SHP77 treated with DMSO at 0.1 percent for 48 hours (cell line): ENCODE measurements at places on chromosomes 4 and X.

- DNase-seq = no peak
Observed at GRCh38 chr4:83124111-83124780, 9.7 kb upstream of the PLAC8 start.

DNA sequence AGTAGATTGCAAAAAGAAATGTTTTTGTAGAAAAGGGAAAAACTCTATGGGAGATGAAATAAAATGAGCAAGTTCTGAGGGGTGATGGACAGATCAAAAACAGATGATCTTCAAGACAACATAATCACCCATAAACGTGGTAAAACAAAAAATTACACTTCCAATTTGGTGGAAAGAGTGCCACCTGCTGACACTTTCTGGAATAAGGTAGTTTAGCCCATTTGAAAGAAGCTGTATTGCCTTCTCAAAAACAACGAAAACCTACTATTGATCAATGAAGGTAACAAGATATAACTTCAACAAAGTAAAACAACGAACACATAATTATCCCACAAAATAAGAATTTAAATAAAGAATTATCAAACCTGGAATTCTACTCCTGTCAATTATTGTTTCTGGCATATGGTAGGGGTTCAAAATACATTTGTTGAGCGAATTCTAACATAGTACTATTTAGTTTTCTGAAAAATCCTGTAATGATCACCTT lies 2.5 kb downstream of the COQ2 start:
- DNase-seq = peak; percentile 5

GRCh38 chr4:188082796-188083195 lies 26.6 kb downstream of the TRIML2 start:
- DNase-seq = no peak

DNA sequence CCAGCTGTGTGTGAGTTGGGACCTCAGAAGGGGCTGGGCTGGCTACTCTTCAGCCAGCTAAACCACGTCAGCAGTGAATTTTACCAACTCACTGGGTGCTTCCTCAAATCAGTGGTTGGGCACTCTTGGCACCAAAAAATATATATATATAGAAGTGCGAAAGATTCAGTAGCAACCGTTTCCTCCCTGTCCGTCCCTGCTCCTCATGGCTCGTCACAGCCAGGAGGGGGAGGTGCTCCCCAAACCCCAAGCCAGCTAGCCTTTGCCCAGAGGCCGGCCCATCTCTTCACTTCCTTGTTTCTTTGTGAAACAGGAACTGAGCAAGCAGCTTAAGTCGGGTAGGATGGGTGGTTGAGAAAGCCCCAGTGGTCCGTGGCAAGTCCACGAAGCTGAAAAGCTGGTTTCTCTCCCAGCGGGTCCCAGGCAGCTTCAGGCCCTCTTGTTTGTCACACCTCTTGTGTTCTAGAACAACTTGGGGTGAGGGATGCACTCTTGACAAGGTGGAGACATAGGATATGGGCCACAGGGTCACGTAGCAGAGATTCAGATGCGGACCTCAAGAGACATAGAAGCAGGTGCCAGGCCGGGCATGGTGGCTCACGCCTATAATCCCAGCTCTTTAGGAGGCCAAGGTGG lies 6.8 kb upstream of the SASH3 start:
- DNase-seq = no peak

GRCh38 chr4:108840426-108840975 lies 77.6 kb upstream of the ETNPPL start:
- no peak for DNase-seq

DNA sequence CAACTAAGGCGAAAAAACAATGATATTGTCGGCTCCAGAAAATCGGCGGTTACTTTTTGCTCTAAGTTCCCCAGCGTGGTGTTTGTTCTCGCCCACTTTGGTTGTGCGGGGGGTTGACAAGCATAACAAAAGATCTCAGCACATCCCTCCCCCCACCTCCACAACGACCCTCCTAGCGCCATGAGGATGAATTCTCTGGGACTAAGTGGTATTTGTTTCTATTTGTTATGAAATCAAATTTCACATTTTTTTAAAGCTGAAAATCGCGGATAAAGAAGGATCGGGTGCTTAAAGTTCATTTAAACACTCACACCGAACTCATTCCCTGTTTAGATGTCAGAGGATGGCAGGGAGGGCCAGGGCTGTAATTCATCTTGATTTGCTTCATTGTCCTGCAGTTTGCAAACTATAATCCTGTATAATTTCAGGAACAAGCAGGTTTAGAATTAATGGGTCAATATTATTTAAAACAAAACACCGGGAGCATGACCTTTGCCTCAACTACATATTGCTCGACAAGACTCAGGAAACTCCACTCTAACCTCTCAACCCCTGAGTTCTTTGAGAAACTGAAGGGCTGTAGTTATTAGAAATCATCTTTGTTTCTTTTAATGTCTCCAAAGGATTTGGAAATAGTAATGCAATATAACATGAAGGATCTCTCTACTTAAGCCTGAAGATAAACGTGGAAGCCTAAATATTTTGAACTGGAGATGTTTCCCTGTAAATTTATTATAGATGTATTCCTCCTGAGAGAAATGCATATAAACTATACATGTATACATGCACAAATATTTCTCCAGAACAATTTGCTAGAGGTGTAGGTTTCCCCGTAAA lies 6.4 kb downstream of the PITX2 start:
- DNase-seq = no peak

DNA sequence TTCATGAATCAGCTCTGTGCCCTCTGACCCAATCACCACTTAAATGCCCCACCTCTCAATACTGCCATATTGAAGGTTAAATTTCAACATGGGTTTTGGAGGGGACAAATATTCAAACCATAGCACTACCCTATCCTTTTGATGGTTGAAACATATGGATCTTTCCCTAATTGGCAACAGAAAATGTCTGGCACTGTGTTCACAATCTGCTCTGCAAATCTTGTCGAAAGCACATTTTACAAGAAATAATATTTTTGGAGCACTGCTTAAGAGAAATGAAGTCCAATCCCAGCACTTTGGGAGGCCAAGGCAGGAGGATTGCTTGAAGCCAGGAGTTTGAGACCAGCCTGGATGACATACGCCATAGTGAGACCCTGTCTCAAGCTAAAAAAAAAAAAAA lies 130.6 kb upstream of the FAM9C start:
- no peak for DNase-seq

DNA sequence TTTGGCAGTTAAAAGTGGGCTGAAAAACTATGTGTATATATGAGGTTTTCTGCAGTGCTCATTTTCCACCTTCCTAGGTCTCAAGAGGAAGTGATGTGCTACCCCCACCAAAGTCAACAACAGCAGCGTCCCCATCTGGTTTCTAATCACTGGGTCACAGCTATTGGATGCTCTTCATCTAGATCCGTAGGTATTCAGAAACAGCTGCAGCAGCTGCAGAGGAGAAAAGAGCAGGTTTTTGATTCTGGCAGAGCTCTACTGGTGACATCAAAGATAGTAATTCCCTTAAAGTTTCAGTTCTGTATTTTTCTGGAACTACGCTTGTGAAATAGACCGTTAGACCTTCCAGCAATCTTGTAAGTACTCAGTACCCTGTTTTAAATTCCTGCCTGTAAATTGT lies 5.8 kb upstream of the GUCY2F start:
- DNase-seq = no peak

DNA sequence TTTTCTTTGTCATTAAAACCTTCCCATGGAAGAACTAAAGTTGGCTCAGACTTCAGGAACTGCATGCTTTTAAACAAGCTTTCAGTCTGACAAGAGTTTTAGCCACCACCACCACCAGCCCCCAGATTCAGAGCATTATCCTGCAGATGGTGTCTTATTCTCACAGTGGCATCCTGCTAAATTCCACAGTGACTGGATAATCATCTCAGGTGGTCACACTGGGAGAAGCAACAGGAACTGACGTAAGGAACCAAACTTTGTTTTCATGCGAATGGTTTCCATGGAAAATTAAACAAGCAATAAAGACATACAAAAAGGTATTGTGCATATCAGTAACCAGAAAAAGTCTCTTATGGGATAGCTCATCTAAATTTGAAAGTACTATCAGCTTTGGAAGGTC lies 370.7 kb downstream of the FBXW7 start:
- no peak for DNase-seq

- DNase-seq = no peak
Observed at GRCh38 chr4:140672416-140672815, 83.8 kb downstream of the TBC1D9 start.

DNA sequence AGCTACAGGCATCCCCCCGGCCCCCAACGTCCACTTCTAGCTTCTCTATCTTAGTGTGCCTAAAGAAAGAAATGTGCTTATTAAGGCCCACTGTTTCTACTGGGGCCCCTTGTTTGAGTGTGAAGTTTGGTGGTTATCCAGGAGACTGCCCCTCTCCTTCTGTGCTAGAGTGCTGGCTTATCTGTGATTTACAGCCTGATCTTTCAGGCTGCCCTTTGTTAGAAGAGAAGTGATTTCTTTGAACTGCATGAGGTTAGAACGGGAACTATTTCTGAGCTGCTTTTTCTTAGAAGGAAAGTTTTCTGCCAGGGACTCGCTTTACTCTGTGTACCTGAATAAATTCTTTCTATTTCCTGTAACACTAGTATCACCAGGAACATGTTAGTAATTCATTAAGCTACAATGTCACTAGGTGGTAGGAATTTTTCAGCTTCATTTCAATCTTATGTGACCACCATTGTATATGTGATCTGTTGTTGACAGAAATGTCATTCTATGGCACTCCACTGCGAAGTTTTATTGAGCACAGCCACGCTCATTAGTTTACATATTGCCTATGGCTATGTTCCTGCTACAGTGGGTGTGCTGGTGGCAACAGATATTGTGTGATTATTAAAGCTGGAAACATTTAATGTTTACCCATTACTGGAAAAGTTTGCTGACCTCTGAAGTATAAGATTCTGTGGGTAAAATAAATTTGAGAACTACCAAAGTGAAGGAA lies 193.8 kb upstream of the CXorf51B start:
- no peak for DNase-seq

- DNase-seq = no peak
Observed at GRCh38 chr4:116880625-116881024, 204.8 kb downstream of the TRAM1L1 start.

GRCh38 chr4:176303938-176304337 lies 15.8 kb upstream of the SPCS3 start:
- no peak for DNase-seq

DNA sequence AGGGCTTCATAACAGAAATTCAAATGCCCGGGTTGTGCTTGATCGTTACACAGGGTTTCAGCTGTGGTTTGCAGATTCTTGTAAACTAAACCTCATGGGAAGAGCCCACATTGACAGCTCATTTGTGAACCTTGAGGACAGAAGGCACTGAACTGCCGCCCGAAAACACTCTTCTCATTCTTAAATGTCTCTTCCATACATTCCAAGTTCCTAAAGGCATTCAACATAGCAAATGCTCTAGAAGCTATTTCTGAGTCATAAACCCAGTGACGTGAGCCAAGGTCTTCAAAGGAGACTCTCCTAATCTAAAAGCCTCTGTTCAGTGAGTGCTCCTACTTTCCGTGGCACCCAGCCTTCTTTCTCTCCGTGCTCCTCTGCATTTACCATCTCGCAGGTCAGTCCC lies 737.8 kb upstream of the FRG1 start:
- no peak for DNase-seq

GRCh38 chr4:147571036-147571770 lies 46.0 kb upstream of the TMEM184C start:
- DNase-seq = no peak

DNA sequence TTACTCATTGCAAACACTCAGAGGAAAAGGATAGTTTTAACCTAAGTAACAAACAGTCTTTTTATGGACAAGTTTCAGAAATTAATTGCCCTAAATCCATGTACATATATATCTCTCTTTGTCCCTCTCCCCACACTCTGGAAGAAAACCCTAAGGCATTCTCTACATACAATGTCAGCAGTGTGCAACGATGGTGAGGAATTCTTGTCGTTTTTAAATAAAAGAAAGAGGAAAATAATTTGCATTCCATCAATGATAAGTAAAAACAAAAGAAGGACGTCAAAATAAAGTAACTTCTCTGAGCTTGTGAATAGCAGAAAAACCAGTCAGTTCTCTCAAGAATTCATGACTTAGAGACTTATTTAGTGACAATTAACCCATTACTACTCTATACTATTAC lies 550.5 kb upstream of the DIPK2B start:
- DNase-seq = no peak

DNA sequence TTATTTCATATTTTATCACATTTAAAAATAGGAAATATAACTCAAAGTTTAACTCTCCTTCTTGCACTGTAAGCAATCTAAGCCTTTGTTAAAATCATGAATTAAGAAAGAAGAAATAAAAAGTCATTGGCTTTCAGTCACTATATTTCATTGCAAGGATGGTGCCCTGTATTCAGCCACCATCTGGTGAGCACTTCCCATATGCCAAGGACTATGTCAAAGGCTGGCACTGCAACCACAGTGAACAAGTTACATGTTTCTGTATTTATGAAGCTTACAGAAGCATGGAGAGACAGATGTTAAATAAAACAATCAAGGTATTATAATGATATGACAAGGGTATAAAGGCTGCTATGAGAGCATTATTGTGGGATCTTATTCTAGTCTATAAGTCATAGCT lies 68.6 kb downstream of the PRKG2 start:
- no peak for DNase-seq

DNA sequence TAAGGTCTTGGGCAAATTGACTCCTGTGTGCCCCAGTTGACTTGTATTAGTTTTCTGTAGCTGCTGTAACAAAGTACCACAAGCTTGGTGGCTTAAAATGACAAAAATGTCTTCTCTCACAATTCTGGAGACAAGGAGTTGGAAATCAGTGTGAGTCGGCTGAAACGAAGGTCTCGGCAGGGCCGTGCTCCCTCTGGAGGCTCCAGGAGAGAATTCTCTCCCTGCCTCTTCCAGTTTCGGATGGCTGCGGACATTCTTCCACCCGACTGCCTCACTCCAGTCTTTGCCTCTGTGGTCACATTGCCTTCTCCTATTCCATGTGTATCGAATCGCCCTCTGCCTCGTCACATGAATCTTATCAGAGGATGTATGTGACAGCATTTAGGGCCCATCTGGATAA lies 66.0 kb upstream of the PHOX2B start:
- DNase-seq = no peak

- DNase-seq = no peak
Observed at GRCh38 chr4:6446130-6446482, 26.3 kb downstream of the PPP2R2C start.

GRCh38 chr4:159284733-159285132 lies 181.9 kb downstream of the RAPGEF2 start:
- no peak for DNase-seq

DNA sequence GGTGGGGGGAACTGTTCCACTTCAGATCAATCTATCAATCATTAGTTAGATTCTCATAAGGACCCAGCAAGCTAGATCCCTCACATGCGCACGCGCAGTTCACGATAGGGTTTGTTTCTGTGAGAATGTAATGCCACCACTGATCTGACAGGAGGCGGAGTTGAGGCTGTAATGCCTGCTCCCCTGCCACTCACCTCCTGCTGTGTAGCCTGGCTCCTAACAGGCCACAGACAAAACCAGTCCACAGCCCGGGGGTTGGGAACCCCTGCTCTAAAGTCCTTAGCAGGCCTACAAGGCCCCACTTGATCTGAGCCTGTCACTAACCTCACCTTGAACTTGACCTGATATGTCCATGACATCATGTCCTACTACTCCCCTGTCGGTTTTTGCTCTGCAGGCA lies 30.3 kb downstream of the ARL9 start:
- no peak for DNase-seq

GRCh38 chr4:53512608-53513007 lies 78.7 kb downstream of the LNX1 start:
- DNase-seq = no peak

- no peak for DNase-seq
Observed at GRCh38 chr4:11436084-11436483, 7.4 kb upstream of the HS3ST1 start.

GRCh38 chr4:117479673-117480072 lies 394.3 kb upstream of the TRAM1L1 start:
- DNase-seq = no peak

- DNase-seq = no peak
Observed at GRCh38 chrX:31981546-31982062, 909.8 kb upstream of the FTHL17 start.
